ENCODE measurements at places on chromosomes 4 and X. TPM values are rescaled to one million over a fixed set of nuclear protein-coding genes. Genes with fewer than 3 reads are reported as not detected.
A peak's percentile ranks its signal among the peaks of the same experiment; 100 is the strongest.

ZNF185 gene
- 17.1 TPM for total RNA-seq

OPN1MW3 gene
- total RNA-seq: not detected

CORIN gene
- not detected for total RNA-seq

ADH6 gene
- not detected for total RNA-seq

CCDC120 gene
- 4.1 TPM for total RNA-seq

CCDC110 gene
- not detected for total RNA-seq

GCNA gene
- 10.5 TPM for total RNA-seq

HTT-AS gene
- total RNA-seq: not detected

CYBB gene
- total RNA-seq: 26.0 TPM

ZAR1 gene
- not detected for total RNA-seq

ALAS2 gene
- total RNA-seq: not detected

CFAP47 gene
- total RNA-seq: not detected

SERTM2 gene
- total RNA-seq: not detected

GRCh38 chr4:114383067-114383466 is 215.5 kb upstream of the UGT8 start:
- no peaks in the 10 kb centered on the region for H3K36me3 ChIP-seq
- no peak overlapping the region for H3K4me3 ChIP-seq
- DNase-seq: no peak
- no peak overlapping the region for H3K27ac ChIP-seq
- no peaks in the 10 kb centered on the region for H3K27me3 ChIP-seq

DNA sequence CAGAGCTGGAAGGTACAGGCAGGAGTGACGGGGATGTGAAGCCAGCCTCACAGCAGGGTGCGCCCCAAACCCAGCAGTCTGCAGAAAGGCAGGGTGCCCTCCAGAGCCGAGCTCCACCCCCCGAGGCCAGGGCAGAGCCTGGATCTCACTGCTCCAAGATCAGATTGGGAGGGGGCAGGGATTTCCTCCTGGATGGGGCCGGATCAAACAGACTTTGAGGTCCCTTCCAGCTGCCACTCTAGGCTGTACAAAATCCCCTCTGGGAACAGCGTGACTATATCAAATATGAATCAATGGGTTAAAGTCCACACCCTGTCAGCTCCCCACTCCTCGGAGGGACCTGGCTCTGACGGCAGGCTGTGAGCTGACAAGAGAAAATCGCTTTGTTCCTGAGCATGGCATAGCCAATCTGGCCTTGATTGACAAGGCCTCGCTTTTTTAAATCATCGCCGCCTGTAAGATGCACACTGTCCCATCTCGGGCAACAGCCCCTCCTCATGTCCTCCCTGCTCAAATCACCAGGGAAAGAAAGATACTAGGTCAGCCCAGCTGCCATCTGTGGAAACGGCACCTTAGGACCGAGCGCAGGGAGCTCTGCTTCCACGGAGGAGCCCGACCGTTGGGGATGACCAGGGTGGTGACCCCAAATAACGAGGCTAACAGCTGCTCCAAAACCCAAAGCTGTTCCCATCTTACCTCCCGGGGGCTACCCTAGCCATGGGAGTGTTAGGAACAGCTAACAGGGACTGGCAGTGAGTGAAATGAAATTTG is 39.9 kb downstream of the PSAPL1 start:
- no peak for DNase-seq
- H3K4me3 ChIP-seq: no peak overlapping the region
- no peak overlapping the region for H3K27ac ChIP-seq
- H3K27me3 ChIP-seq: no peaks in the 10 kb centered on the region

DNA sequence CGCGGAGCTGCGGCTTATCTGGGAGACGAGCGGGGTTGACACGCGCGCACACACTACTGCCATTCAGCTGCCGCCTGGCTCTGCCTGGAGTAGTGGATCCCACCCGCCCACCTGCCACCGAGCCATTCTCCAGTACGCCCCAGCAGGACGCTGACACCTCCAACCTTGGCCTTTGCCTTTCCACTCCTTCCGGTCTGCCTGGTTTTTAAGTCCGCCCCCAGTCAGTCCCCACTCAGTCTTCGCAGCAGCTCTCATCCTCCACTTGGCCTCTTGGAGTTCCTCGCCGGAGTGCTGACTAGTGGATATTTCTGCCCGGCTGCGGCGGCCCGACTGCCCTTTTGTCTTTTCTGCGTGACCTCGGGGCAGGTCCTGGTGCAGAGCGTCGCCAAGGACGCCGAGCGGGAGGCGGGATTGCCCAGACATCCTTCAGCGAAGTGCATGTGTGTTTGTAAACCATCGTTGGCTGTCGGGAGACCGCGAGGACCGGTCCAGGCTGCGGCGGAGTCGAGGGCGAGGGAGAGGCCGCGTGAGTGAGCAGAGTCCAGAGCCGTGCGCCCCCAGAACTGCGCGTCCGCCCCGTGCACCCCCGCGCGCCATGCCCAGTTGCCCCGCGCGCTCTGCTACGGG is 1.1 kb downstream of the SLIT2 start:
- peaks cover 3% of the 10 kb centered on the region for H3K4me1 ChIP-seq
- H3K36me3 ChIP-seq: no peaks in the 10 kb centered on the region
- H3K27ac ChIP-seq: peak overlapping the region; percentile 84
- DNase-seq: peak; percentile 20
- H3K4me3 ChIP-seq: peak overlapping the region; percentile 69
- peaks cover 12% of the 10 kb centered on the region for H3K27me3 ChIP-seq

GRCh38 chr4:88753658-88754571 is 56.3 kb upstream of the NAP1L5 start:
- H3K27ac ChIP-seq: no peak overlapping the region
- H3K27me3 ChIP-seq: no peaks in the 10 kb centered on the region
- H3K4me3 ChIP-seq: no peak overlapping the region
- H3K36me3 ChIP-seq: peaks cover 37% of the 10 kb centered on the region

DNA sequence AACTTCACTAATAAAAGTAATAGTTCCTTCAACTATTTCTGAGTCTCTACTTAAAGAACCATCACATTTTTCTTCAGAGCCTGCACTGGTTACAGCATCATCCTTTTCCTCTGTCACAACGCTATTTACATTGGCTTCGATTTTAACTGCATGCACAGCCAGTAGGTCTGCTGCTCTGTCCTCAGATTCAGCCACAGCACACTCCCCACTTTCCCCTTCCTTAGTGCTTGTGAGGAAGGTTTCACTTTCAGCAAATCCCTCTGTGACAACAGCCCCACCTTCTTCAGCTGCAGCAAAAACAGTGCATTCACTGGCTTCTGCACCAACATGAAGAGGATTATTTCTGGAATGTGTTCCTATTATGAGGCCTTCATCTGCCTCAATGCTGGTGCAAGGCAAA is 25.7 kb downstream of the BOD1L1 start:
- H3K27me3 ChIP-seq: no peaks in the 10 kb centered on the region
- H3K4me3 ChIP-seq: no peak overlapping the region
- DNase-seq: no peak
- peaks cover 89% of the 10 kb centered on the region for H3K36me3 ChIP-seq

- DNase-seq: no peak
- peaks cover 4% of the 10 kb centered on the region for H3K36me3 ChIP-seq
- peak overlapping the region; percentile 93 for H3K27ac ChIP-seq
- H3K27me3 ChIP-seq: no peaks in the 10 kb centered on the region
- H3K4me1 ChIP-seq: peaks cover 14% of the 10 kb centered on the region
These were observed 875 bp downstream of the LAP3 start for GRCh38 chr4:17577665-17578481.

DNA sequence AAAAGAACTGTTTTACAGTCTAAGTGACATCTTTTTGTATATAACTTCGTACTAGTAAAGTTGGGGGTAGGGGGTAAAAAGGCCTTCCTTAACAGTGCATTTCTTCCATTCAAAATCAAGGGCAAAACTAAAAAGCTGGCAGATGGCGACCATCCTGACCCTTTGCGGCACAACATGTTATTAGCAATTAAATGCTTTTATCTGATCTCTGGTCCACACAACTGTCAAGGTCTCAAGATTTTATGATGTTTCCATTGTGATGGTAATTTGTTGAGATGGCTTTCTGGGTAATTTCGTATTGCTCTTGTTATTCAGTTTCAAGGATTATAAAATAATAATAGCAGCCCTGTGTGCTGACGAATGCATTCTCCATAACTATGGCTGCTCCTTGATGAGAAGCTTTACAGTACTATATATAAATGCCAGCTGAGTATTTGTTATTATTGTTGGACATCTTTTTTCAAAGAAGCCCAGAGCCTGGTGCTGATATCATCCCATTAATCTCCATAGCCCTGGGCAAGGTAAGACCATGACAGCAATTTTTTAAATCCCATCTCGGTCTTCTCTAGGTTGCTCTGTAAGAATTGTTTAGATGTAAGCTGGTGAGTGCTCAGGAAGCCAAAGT is 89.5 kb downstream of the CBR4 start:
- H3K27me3 ChIP-seq: no peaks in the 10 kb centered on the region
- no peaks in the 10 kb centered on the region for H3K4me1 ChIP-seq
- H3K4me3 ChIP-seq: no peak overlapping the region
- DNase-seq: no peak
- H3K27ac ChIP-seq: no peak overlapping the region
- no peaks in the 10 kb centered on the region for H3K36me3 ChIP-seq

- no peak overlapping the region for H3K4me3 ChIP-seq
- H3K36me3 ChIP-seq: no peaks in the 10 kb centered on the region
- H3K27me3 ChIP-seq: no peaks in the 10 kb centered on the region
- DNase-seq: no peak
- H3K27ac ChIP-seq: no peak overlapping the region
These were observed 92.3 kb downstream of the UCHL1 start for GRCh38 chr4:41349021-41349420.

DNA sequence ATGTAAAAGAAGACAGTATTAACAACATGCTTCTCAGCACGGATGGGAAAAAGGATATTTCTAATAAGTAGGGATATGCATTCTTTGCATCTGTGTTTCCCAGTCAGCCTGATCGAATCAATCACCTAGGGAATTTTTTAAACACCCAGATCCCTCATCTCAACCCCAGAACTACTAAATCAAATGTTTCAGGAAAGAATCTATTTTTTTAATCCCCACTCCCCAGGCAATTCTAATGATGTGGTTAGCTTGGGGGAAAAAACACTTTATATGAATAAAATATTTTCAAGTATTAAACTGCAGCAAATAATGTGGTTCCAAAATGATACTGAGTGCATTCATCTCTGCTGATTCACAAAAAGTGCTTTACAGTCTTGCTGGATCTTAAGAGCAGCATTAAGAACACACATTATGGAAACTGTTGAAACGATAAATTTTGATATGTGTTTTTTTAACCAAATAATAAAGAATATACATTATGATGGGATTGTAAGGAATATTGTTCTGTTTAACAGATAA is 68.7 kb upstream of the GUCY1A1 start:
- H3K4me1 ChIP-seq: no peaks in the 10 kb centered on the region
- no peaks in the 10 kb centered on the region for H3K36me3 ChIP-seq
- H3K4me3 ChIP-seq: no peak overlapping the region
- no peak for DNase-seq

- H3K27me3 ChIP-seq: no peaks in the 10 kb centered on the region
- no peaks in the 10 kb centered on the region for H3K36me3 ChIP-seq
- no peak for DNase-seq
- H3K27ac ChIP-seq: no peak overlapping the region
These were observed 33.4 kb upstream of the PHKA2 start for GRCh38 chrX:19017271-19017670.

GRCh38 chr4:143346206-143346605 is 9.5 kb downstream of the GAB1 start:
- H3K27ac ChIP-seq: no peak overlapping the region
- no peaks in the 10 kb centered on the region for H3K36me3 ChIP-seq
- H3K27me3 ChIP-seq: no peaks in the 10 kb centered on the region
- peaks cover 25% of the 10 kb centered on the region for H3K4me1 ChIP-seq
- DNase-seq: no peak

GRCh38 chr4:29075366-29075765 is 1644.8 kb upstream of the PCDH7 start:
- DNase-seq: no peak
- H3K36me3 ChIP-seq: no peaks in the 10 kb centered on the region
- no peaks in the 10 kb centered on the region for H3K4me1 ChIP-seq
- H3K27me3 ChIP-seq: no peaks in the 10 kb centered on the region
- H3K4me3 ChIP-seq: no peak overlapping the region

DNA sequence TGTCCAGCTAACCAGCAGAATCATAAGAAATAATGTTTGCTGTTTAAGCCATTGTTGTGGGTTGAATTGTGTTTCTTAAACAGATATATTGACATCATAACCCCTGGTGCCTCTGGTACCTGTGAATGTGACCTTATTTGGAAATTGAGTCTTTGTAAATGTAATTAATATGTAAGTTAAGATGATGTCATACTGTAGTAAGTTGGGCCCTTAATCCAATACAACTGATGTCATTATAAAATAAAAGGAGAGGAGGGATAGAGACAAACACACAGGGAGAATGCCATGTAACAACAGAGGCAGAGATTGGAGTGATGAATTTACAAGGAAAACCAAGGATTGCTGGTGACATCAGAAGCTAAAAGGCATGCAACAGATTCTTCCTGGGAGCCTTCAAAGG is 141.4 kb downstream of the ZIC3 start:
- H3K36me3 ChIP-seq: no peaks in the 10 kb centered on the region
- H3K27ac ChIP-seq: no peak overlapping the region
- no peak overlapping the region for H3K4me3 ChIP-seq
- H3K27me3 ChIP-seq: no peaks in the 10 kb centered on the region
- no peak for DNase-seq

DNA sequence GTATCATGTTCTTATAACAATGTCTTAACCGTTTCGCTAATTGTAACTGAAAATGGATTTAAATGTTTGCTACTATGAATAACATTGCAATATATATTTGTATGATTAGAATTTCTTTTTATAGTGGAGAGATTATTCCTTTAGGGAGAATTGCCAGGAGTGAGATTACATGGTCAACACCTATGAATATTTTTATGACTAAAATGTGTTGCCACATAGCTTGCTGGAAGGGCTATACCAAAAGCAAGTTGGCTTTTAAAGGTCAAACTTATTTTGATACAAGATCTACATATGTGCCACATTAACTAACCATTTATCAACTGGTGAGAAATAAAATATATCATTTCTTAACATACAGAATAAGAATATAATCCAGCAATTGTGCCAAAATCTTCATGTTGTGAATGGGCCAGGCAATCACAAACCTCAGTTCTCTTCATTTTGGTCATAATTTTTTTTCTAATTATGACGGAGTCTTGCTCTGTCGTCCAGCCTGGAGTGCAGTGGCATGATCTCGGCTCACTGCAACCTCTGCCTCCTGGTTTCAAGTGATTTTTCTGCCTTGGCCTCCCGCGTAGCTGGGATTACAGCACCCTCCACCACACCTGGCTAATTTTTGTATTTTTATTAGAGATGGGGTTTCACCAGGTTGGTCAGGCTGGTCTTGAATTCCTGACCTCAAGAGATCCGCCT is 10.0 kb upstream of the EGF start:
- H3K4me1 ChIP-seq: no peaks in the 10 kb centered on the region

DNA sequence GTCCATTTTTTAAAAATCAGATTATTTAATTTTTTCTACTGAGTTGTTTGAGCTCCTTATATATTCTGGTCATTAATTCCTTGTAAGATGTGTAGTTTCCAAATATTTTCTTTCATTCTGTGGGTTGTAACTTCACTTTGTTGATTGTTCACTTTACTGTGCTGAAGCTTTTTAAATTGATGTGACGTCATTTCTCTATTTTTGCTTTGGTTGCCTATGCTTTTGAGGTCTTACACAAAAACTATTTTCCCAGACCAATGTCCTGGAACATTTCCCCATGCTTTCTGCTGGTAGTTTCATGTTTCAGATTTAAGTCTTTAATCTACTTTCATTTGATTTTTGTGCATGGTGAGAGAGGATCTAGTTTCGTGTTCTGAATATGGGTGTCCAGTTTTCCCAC is 753.6 kb downstream of the TRIML1 start:
- H3K27ac ChIP-seq: no peak overlapping the region
- no peaks in the 10 kb centered on the region for H3K36me3 ChIP-seq
- DNase-seq: no peak
- no peaks in the 10 kb centered on the region for H3K4me1 ChIP-seq
- no peaks in the 10 kb centered on the region for H3K27me3 ChIP-seq
